Stimulated activated naive CD4-positive, alpha-beta T cell (primary cell): ENCODE measurements at places on chromosomes 2 and 18.

DNA sequence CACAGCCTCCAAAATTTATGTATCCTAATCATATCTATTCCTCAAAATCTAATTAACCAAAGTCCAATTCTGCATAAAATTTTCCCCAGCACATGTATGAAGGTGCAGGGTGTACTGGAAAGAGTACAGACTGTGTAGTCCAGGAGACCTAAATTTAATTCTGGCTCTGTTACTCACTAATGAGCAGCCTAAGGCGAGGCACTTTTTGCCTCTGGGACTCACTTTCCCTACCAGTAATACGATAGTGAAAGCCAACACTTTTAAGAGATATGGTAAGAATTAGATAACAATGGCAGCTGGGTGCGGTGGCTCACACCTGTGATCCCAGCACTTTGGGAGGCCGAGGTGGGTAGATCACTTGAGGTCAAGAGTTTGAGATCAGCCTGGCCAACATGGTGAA is 177.7 kb downstream of the PIEZO2 start:
- DNase-seq: no peak

DNA sequence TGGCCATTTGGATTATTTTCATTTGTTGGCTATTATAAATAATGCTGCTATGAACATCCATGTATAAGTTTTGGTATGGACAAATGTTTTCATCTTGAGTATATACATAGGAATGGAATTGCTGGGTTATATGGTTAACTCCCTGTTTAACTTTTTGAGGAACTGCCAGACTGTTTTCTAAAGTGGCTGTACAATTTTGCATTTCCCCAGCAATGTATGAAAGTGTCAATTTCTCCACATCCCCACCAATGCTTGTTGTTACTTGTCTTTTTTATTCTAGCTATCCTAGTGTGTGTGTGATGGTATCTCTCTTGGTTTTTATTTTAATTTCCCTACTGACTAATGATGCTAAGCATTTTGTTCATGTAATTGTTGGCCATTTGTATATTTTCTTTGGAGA is 90.6 kb upstream of the CYP26B1 start:
- DNase-seq: no peak

- DNase-seq: no peak
Measured at GRCh38 chr18:56312551-56313335, 325.6 kb downstream of the TXNL1 start.

- peak; percentile 67 for DNase-seq
Measured at GRCh38 chr2:238425979-238426567, 654 bp upstream of the ASB1 start.
